RKO (cell line): ENCODE measurements at places on chromosomes 11 and 22.

DNA sequence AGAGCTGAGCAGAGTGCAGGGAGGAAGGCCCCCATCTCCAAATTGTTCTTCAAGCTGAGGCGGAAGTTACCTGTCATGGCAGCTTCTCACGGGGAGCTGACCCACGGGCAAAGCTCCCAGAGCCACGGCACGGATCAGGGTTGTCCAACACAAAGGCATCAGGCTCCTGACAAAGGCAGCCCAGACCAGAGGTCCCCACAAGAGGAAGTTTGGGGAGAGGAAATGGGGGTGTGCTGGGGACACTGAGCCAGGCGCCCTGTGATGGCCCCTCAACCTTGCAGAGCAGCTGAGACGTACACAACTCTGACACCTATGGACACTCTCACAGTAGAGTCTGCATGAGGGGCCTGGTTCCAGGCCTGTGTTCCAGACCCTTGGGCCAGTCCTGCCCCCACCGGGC, 95.6 kb downstream of the CTTN start:
- no peak for DNase-seq

GRCh38 chr11:4926608-4927007, 2.5 kb upstream of the OR51G1 start:
- DNase-seq, result no peak

DNA sequence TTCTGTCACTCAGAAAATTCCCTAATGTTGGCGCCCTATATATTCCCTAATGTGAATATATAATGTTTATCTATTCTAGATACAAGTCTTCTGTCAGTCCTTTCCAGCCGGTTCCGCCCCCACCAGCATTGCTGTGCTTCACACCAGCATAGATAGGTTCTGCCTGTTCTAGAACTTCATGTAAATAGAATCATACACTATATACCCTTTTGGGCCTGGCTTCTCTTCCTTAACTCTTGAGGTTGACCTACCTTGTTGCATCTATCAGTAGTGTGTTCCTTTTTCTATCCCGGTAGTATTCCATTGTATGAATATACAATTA, 34.6 kb downstream of the OTOG start:
- DNase-seq, result no peak

- no peak for DNase-seq
These were observed 2.8 kb upstream of the HBE1 start for GRCh38 chr11:5272395-5273017.

- DNase-seq, result peak; percentile 29
These were observed 5.2 kb downstream of the NUMA1 start for GRCh38 chr11:72075109-72075508.

GRCh38 chr11:130174642-130175041, 15.1 kb downstream of the ST14 start:
- DNase-seq, result no peak

DNA sequence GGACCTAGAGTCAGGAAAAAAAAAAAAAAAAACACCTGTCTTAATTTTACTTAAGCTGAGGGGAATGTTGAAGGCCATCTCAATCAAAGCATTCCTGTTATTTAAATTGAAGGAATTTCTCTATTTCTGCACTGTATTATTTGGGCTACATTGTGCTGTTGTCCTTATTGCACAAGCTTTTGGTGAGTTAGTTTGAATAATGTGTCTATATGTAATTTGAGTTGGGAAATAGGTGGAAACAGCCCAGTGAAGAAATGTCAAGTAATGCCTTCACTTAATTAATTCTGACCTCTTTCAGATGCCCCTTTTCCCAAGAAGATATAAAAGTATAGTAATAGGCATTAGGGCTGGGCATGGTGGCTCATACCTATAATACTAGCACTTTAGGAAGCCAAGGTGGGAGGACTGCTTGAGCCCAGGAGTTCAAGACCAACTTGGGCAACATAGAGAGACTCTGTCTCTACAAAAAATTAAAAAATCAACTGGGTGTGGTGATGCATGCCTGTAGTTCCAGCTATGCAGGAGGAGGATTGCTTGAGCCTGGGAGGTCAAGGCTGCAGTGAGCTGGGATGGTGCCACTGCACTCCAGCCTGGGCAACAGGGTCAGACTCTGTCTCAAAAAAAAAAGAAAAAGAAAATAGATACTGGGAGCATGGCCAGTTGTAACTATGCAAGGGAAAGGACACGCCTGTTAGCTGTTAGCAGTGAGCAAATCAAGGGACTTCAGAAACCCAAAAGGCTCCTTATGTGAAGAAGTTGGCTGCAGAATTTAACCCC, 34.9 kb downstream of the OR10A6 start:
- no peak for DNase-seq

DNA sequence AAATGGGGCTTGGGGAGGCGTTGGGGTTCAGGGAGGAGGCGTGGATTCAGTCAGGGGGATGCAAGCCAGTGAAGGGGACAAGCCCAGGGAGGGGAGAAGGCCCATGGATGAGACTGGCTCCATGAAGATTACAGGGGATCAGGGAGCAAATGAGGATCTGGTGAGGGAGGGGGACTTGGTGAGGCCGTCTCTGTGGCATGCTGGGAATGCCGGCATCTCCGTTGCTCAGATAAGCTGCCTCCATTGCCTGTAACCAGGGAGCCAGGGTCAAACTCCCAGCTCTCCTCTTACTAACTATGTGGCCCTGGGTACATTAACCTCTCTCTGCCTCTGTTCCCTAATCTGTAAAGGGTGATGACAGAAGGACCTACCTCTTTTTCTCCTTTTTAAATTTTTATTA, 38.7 kb downstream of the TPBGL start:
- no peak for DNase-seq

- DNase-seq, result no peak
These were observed 27.9 kb upstream of the FZD4 start for GRCh38 chr11:86983021-86983488.

DNA sequence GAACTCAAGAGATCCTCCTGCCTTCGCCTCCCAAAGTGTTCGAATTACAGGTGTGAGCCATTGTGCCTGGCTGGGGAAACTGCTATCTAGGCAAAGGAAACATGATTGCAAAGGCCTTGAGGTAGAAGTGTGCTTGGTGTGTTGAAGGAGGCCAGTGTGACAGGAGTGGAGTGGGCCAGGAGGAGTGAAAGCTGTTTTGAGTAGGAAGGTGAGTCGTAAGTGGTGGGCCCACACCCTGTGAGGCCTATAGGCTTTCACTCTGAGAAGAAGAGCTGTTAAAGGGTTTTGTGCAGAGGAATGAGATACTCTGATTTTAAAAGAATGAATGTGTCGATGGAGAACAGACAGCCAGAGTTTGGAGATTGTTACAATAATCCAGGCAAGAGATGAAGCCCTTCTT, 43.4 kb downstream of the WEE1 start:
- DNase-seq, result no peak

- DNase-seq, result no peak
These were observed 186.8 kb upstream of the MPPED2 start for GRCh38 chr11:30772908-30773307.

DNA sequence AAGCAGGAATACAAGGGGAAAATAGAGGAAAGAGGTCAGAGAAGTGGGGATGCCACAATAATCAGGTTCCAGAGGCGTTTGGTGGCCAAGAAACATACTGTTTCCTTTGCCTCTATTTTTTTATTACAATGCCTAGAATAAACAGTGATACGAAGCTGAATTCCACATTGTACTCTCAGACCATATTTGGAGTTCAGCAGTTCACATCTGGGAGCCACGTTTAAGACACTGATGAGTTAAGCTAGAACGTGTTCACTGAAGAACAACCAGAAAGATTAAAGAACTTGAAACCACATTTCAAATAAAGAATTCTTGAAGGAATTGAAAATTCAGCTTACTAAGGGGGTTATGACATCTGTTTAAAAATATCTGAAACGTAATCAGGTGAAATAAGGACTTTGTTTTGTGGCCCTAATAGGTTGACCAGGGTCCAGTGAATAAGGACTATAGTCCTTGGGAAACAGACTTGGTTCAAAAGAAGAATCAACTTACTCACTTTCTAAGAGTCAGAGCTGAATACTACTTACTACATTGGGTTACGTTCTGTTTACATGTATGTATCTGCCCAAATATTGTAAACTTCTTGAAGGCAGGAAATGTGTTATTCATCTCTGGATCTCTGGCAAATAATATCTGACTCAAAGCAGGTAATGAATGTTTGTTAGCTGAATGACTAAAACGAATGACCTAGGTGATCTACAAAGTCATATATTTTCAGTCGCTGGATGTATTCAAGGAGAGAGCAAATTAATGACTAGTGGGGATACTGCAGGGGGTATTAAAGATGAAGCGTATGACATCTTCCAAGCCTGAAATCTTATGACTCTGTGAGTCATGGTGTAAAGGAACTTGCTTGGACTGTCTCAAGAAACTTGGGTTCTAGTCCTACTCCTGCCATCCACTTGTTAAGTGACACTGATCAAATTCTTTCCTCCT, 247.0 kb upstream of the NARS2 start:
- DNase-seq, result no peak

GRCh38 chr11:73152861-73153483, 10.9 kb upstream of the FCHSD2 start:
- DNase-seq, result no peak

GRCh38 chr11:82906236-82906635, 4.7 kb downstream of the DDIAS start:
- DNase-seq, result peak; percentile 77

- DNase-seq, result peak; percentile 54
These were observed 132.0 kb downstream of the ELP4 start for GRCh38 chr11:31641477-31642062.

DNA sequence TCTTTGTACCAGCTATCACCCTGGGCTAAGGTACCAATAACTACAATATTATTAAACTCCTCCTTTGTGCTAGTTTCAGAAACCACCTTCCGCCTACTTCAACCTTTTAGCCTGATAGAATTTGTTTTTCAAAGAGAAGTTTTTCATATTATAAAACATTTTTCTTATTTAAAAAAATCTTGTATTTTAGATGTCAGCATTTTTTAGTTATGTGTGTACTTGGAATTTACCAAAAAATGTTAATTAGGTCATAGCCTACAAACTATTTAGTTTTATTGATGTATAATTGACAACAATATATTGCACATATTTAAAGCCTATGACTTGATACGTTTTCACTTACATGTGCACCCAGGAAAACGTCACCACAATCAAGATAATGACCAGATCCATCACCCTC, 1097.6 kb downstream of the JRKL start:
- DNase-seq, result no peak

- DNase-seq, result peak; percentile 75
These were observed 14.6 kb downstream of the DKK3 start for GRCh38 chr11:11993839-11994238.

GRCh38 chr11:22554221-22554620, 71.4 kb downstream of the FANCF start:
- DNase-seq, result no peak

DNA sequence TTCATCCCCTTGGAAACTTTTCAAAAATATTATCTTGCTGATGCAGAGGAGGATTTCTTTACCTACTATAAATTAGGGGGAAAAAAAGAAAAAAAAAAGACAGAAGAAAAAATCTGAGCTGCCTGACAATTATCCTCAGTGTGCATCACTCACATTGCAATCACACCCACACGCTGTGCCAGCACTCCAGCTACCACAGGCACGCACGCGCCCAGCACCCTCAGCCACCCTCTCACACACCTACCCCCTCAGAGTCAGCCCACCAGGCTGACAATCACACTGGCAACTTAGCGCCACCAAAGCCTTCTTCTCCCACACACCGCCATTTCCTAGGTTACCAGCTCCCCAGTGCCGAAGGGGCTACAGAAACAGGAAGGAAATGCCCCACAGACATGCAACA, 236.1 kb downstream of the KCNA4 start:
- DNase-seq, result no peak

- no peak for DNase-seq
These were observed 18.1 kb downstream of the JHY start for GRCh38 chr11:122900587-122901202.

GRCh38 chr22:46758121-46758520, 4.3 kb upstream of the TBC1D22A start:
- no peak for DNase-seq

DNA sequence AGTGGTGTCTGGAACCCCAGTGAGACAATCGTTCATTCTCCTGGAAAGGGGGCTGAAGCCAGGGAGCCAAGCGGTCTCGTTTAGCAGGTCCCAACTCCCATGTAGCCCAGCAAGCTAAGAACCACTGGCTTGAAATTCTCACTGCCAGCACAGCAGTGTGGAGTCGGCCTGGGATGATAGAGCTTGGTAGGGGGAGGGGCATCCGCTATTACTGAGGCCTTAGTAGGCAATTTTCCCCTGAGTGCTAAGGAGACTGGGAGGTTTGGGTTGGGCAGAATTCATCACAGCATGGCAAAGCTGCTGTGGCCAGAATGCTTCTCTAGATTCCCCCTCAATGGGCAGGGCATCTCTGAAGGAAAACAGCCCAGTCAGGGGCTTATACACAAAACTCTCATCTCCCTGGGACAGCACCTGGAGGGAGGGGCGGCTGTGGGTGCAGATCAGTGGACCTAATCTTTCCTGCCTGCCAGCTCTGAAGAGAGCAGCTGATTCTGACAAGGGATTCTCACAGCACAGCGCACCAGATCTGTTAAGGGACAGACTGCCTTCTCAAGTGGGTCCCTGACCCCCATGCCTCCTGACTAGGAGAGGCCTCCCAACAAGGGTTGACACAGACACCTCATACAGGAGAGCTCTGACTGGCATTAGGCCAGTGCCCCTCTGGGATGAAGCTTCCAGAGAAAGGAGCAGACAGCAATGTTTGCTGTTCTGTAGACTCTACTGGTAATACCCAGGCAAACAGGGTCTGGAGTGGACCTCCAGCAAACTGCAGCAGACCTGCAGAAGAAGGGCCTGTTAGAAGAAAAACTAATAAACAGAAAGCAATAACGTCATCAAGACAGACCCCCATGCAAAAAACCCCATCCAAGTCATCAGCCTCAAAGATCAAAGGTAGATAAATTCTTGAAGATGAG, 14.8 kb downstream of the OR52M1 start:
- no peak for DNase-seq
